ENCODE measurements at places on chromosomes 1 and 21.

DNA sequence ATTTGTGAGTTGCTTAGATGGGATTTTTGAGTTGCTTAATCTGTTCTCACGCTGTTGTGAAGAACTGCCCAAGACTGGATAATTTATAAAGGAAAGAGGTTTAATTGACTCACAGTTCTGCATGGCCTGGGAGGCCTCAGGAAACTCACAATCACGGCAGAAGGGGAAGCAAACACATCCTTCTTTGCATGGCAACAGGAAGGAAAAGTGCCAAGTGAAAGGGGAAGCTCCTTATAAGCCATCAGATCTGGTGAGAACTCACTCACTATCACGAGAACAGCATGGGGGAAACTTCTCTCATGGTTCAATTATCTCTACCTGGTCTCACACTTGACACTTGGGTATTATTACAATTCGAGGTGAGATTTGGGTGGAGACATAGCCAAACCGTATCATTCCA lies 10.3 kb downstream of the CLIC6 start:
- H3K4me1 ChIP-seq: no peaks in the 10 kb centered on the region
- no peaks in the 10 kb centered on the region for H3K36me3 ChIP-seq
- no peak overlapping the region for H3K4me3 ChIP-seq
- no peak for DNase-seq
- peaks cover 7% of the 10 kb centered on the region for H3K27me3 ChIP-seq
- no peak overlapping the region for H3K27ac ChIP-seq

- no peaks in the 10 kb centered on the region for H3K27me3 ChIP-seq
- H3K27ac ChIP-seq: no peak overlapping the region
- no peaks in the 10 kb centered on the region for H3K4me1 ChIP-seq
- H3K4me3 ChIP-seq: no peak overlapping the region
Observed at GRCh38 chr1:229535230-229535629, 23.3 kb downstream of the ABCB10 start.

- H3K4me3 ChIP-seq: no peak overlapping the region
- H3K27ac ChIP-seq: no peak overlapping the region
- no peak for DNase-seq
- peaks cover 5% of the 10 kb centered on the region for H3K27me3 ChIP-seq
Observed at GRCh38 chr1:5220821-5221220, 566.4 kb downstream of the AJAP1 start.

DNA sequence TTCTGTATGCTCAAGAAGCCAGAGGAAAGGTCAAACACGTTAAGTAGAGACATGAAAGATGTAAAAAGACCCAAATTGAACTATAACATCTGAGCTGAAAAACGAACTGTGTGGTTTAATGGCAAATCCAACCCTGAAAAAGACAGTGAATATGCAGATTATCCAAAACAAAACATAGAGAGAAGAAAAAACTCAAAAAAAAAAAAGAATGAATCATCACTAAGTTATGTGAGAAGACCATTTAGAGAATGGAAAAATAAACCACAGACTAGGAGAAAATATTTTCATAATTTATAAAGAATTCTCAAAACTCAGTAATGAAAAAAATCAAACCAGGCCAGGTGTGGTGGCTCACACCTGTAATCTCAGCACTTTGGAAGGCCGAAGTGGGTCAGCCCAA lies 253.3 kb downstream of the PLPP3 start:
- no peak for DNase-seq
- H3K4me3 ChIP-seq: no peak overlapping the region
- no peaks in the 10 kb centered on the region for H3K36me3 ChIP-seq
- no peak overlapping the region for H3K27ac ChIP-seq

- no peaks in the 10 kb centered on the region for H3K27me3 ChIP-seq
- no peak overlapping the region for H3K4me3 ChIP-seq
- DNase-seq: no peak
- no peaks in the 10 kb centered on the region for H3K4me1 ChIP-seq
Observed at GRCh38 chr1:239778208-239778813, 313.4 kb upstream of the FMN2 start.

DNA sequence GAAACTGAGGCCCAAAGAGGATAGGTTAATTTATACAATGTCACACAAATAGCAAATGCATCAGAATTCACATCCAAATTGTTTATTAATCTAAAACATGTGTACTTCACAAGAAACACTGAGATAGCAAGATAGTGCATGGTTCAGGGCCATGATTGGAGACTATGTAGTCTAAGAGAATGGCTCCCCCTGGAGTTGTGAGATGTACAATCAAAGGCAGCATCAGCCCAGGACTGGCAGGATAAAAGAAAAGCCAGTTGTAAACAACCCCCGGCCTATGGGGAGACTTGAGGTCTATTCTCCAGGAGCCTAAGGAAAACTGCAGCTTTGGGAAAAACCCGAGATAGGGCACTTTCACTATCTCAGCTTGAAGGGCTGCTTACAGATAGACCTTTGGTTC lies 511.0 kb downstream of the OMA1 start:
- no peaks in the 10 kb centered on the region for H3K36me3 ChIP-seq
- no peak overlapping the region for H3K4me3 ChIP-seq
- no peak overlapping the region for H3K27ac ChIP-seq
- no peaks in the 10 kb centered on the region for H3K4me1 ChIP-seq

DNA sequence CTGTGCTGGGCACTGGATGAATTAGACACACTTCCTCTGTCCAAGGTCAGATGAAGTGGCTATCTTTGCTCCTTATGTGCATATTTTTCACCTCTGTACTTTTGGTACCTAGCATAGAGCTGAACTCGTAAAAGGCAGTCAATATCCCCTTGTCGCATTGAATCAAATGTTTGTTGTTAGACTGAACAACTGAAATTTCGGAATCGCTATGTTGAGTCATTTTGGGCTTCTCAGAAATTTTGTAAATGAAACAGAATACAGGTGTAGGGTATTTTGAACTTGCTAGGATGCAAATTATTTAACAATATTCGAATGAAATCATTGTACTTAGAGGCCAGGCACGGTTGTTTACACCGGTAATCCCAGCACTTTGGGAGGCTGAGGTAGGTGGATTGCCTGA lies 48.0 kb downstream of the PDE4B start:
- H3K27ac ChIP-seq: no peak overlapping the region
- no peaks in the 10 kb centered on the region for H3K36me3 ChIP-seq
- no peaks in the 10 kb centered on the region for H3K27me3 ChIP-seq
- no peaks in the 10 kb centered on the region for H3K4me1 ChIP-seq

DNA sequence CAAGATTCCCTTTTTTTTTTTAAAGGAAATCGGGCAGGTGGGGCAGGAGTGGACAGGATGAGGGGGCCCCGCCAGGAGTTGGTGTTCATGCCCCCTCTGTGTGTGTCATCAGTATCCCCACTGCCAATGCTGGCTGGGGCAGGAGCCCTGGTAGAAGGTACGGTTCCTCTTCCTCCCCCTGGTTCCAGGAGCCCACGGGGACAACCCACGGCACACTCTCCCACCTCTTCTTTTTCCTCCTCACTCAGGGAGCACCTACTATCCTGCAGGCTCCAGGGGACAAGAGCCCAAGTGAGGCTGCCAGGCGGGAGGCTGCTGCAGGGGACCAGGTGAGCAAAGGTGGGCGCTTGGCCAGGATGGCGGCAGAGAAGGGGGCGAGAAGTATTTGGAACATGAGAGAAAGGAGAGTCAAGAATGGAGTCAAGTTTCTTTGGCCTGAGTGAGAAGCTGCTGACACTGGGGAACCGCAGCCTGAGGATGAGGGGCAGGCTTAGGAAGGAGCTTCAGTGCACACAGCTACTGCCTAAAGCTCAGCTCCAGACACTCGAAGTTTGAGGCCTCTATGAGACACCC lies 26.5 kb downstream of the ECE1 start:
- DNase-seq: no peak
- H3K27ac ChIP-seq: no peak overlapping the region
- no peak overlapping the region for H3K4me3 ChIP-seq
- H3K36me3 ChIP-seq: no peaks in the 10 kb centered on the region

GRCh38 chr1:118984722-118985639 lies 3.2 kb downstream of the TBX15 start:
- H3K4me3 ChIP-seq: no peak overlapping the region
- peaks cover 59% of the 10 kb centered on the region for H3K27me3 ChIP-seq
- DNase-seq: no peak
- no peaks in the 10 kb centered on the region for H3K36me3 ChIP-seq
- no peak overlapping the region for H3K27ac ChIP-seq

DNA sequence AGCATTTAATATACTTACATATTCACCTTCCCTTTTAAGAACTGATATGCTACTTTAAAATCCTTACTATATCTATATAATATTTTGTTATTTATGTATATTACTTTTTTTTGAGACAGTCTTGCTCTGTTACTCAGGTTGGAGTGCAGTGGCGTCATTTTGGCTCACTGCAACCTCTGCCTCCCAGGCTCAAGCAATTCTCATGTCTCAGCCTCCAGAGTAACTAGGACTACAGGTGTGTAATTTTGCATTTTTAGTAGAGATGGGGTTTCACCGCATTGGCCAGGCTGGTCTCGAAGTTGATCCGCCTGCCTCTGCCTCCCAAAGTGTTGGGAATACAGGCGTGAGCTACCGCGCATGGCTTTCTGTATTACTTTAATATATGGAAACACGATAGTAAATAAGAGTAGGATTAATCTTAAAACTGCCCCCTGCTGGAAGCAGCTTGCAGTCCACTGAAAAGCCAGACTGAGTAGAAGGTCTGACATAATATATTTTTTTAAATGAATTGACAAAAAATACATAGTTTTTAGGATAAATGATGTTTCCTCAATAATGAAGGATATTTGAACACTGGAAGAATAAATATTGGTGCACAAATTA lies 24.4 kb downstream of the RCAN3 start:
- H3K27me3 ChIP-seq: no peaks in the 10 kb centered on the region
- no peak overlapping the region for H3K4me3 ChIP-seq
- H3K4me1 ChIP-seq: no peaks in the 10 kb centered on the region
- no peak overlapping the region for H3K27ac ChIP-seq
- DNase-seq: peak; percentile 40
- no peaks in the 10 kb centered on the region for H3K36me3 ChIP-seq

- peaks cover 56% of the 10 kb centered on the region for H3K4me1 ChIP-seq
- peaks cover 7% of the 10 kb centered on the region for H3K27me3 ChIP-seq
- no peak overlapping the region for H3K4me3 ChIP-seq
- no peak for DNase-seq
- H3K27ac ChIP-seq: no peak overlapping the region
Observed at GRCh38 chr1:156122086-156122485, 7.6 kb downstream of the LMNA start.

DNA sequence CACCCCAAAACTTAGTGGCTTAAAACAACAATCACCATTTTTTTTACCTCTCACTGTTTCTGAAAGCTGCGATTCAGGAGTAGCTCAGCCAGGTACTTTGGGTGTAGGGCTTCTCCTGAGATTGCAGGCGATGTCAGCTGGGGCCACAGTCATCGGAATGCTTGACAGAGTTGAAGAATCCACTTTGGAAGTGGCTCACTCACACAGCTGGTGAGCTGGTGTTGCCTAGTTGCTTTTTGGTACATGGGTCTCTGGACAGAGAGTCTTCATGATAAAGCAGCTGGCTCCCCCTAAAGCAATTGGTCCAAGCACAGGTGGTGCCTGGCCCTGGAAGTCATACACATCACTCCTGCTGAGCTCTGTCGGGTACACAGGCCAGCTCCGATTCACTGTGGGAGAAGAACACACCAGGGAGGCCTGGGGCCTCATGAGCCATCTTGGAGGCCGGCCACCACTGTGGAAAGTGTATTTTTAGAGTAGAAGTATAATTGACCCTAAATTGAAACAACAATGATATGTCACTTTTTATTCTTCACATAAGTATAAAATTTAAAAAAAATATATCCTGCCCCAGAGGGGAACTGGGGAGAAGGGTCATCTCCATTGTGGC lies 75.2 kb upstream of the GALNT2 start:
- DNase-seq: no peak
- H3K4me1 ChIP-seq: no peaks in the 10 kb centered on the region
- H3K4me3 ChIP-seq: no peak overlapping the region
- H3K36me3 ChIP-seq: no peaks in the 10 kb centered on the region

DNA sequence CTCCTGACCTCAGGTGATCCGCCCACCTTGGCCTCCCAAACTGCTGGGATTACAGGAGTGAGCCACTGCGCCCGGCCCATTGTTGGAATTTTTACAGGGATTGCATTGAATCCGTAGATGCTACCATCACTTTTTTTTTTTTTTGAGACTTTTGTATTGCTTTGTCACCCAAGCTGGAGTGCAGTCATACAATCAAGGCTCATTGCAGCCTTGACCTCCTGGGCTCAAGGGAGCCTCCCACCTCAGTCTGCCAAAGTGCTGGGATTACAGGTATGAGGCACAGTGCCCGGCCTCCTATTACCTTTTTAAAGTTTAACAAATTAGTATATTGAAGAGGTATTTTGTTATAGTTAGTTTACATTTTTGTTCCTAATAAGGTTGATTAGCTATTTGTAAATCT lies 62.2 kb upstream of the SLC45A1 start:
- no peak overlapping the region for H3K27ac ChIP-seq
- no peak overlapping the region for H3K4me3 ChIP-seq

DNA sequence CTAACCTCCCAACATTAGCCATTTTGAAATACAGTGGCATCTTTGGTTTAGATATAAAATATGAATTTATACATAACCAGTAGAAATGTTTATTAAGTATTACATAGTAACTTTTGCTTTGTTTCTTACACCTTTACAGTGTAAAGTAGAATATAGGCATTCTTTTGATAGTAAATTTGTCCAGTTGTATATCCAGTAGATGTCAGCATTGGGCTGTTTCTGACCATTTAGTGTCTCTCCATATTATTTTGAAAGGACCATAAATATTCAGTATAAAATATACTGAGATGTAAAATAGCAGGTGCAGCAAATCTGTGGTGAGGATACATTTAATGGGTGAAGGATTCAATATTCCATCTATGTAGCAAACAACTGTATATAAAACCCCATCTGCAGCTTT lies 115.8 kb upstream of the ZRANB2 start:
- no peaks in the 10 kb centered on the region for H3K4me1 ChIP-seq
- H3K36me3 ChIP-seq: no peaks in the 10 kb centered on the region
- peak; percentile 31 for DNase-seq

DNA sequence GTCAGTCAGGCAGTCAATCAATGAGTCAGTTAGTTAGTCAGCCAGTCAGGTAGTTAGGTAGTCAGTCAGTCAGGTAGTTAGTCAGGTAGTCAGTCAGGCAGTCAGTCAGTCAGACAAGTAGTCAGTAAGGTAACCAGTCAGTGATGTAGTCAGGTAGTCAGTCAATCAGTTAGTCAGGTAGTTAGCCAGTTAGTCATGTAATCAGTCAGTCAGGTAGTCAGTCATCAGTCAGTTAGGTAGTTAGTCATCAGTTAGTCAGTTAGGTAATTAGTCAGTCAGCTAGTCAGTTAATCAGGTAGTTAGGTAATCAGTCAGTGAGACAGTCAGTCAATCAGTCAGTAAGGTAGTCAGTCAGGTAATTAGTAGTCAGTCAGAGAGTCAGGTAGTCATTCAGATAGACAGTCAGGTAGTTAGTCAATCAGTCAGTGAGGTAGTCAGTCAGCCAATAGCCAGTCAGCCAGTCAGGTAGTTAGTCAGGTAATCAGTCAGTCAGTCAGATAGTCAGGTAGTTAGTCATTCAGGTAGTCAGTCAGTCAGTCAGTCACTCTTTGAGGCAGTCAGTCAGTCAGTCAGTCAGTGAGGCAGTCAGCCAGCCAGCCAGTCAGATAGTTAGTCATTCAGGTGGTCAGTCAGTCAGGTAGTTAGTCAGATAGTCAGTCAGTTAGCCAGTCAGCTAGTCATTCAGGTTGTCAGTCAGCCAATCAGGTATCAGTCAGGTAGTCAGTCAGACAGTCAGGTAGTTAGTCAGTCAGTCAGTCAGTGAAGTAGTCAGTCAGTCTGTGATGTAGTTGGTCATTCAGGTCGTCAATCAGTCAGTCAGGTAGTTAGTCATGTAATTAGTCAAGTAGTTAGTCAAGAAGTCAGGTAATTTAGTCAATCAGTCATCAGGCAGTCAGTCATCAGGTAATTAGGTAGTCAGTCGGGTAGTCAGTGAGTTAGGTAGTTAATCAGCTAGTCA lies 15.3 kb downstream of the KRTAP10-1 start:
- no peak overlapping the region for H3K4me3 ChIP-seq
- no peaks in the 10 kb centered on the region for H3K36me3 ChIP-seq
- no peaks in the 10 kb centered on the region for H3K27me3 ChIP-seq
- H3K4me1 ChIP-seq: no peaks in the 10 kb centered on the region
